ENCODE measurements at places on chromosomes 11 and 22.

- no peak for DNase-seq
These were observed 573.5 kb upstream of the LUZP2 start for GRCh38 chr11:23923357-23923756.

GRCh38 chr11:46686886-46687795 lies 13.3 kb downstream of the ARHGAP1 start:
- no peak for DNase-seq

DNA sequence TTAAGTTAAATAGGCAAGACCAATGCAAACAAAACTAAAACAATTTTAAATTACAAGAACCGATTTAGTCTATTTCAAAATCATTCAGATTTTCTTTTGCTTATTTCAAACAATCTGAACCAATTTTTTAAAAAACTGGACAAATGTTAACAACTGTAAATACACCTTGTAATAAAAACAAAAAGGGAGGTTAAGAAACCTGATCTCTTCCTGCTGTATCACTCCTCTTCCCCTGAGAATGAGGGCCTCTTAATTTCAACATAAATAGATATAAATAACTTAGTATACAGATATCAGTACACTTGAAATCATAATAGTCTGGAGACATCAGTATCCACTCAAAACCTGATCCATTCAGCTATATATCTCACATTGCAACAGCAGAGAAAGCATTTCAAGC lies 346.6 kb downstream of the TTC28 start:
- DNase-seq = no peak

- no peak for DNase-seq
These were observed 1.7 kb downstream of the SEZ6L start for GRCh38 chr22:26170795-26171580.

- no peak for DNase-seq
These were observed 8.3 kb downstream of the ATP5MGL start for GRCh38 chr22:42632096-42632495.

GRCh38 chr11:60064111-60064510 lies 7.6 kb downstream of the MS4A3 start:
- DNase-seq = no peak

- no peak for DNase-seq
These were observed 5.3 kb downstream of the SMIM38 start for GRCh38 chr11:69161117-69161407.

DNA sequence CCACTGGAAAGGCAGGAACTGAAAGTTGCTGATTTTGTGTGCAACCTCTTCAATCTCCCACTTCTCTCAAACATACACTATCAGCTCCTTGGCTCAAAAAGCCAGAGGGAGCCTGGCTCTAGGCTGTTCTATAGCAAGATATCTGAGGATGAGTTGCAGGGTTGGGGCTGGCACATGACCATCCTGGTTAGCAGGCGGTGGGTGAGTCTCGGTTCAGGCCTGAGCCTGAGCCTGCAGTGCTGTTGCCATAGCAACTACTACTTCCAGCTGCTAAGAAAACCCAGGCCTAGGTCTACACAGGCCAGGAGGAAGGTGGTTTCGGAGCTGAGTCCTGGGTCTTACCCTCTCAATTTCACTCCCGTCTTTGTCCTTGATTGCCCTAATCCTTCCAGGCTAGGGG lies 39.0 kb downstream of the CWC15 start:
- no peak for DNase-seq

GRCh38 chr22:37647928-37648327 lies 8.5 kb downstream of the SH3BP1 start:
- no peak for DNase-seq

DNA sequence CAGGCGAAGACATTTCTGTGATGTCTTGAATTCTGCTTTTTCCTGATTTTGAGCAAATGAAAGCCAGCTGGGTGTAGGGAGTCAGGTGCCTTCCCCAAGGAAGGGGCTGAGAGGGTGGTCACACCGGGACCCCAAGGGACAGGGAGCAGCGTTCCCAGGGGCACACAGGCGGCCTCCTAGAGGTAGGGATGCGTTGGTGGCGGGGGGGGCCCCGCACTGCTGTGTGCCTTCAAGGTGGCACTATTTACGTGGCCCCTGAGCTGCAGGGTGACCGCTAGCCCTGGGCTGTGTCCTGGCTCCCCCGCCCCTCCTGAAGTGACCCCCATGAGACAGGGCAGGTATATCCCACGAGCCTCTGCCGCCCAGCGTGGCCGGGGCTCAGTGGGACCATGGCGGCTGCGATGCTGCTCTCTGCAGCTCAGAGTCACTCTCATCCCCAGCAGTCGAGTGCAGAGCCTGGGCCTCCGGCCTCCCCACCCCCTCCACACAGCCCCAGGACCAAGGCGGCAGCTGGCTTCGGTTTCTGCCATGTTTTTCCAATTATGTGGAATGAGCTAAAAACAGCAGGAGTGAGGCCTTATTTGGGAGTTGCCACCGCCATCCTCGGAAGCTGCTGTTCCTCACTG lies 60.9 kb downstream of the LRP5 start:
- DNase-seq = no peak

- no peak for DNase-seq
These were observed 37.5 kb downstream of the BIRC2 start for GRCh38 chr11:102384419-102385079.

DNA sequence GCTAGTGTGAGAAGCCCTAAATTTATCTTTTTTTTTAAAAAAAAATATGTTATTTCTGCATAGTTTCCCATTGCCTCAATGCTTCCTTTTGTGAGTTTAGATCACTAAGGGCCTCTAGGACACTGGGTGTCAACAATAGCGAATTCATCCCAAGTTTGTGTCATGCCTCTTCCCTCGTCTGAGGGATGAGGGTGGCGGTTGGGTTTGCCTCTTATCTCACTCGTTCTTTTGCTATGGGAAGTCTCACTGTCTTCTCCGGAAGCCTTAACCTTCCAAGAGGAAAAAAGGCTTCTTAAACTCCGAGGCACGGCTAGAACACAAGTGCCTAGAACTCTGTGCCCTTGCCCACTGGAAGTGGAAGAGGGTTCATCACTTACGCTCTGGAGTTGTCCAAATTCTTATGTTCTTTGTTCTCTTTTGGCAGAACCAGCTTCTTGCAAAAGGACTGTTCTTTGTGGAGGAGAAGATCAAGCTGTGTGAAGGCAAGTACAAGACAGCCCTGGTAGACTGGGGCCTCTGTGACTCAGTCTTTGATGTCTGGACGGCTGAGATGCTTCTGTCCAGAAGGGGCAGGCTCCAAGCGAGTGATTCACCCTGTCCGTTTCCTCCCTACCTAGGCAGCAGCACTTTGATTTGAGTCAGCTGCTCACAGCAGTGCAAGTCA lies 78.5 kb downstream of the TRAF6 start:
- peak; percentile 62 for DNase-seq

GRCh38 chr11:123478352-123478987 lies 48.4 kb downstream of the GRAMD1B start:
- no peak for DNase-seq

DNA sequence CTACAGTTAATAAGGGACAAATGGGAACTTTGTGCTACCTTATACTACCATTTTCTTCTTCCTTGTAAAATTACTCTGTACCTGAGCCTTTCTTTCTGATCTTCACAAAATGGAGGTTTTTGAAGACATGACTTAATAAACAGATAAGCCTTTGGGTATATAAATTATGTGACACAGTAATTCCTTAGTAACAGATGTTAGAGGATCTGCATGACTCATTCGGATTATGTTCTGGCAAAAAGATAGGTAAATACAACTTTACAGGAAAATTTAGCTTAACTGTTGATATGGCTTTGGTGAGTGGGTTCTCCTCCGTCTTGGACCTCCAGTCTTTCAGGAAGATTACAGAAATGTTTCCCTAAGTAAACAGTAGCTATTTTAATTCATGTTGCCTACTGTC lies 61.8 kb downstream of the BID start:
- no peak for DNase-seq

DNA sequence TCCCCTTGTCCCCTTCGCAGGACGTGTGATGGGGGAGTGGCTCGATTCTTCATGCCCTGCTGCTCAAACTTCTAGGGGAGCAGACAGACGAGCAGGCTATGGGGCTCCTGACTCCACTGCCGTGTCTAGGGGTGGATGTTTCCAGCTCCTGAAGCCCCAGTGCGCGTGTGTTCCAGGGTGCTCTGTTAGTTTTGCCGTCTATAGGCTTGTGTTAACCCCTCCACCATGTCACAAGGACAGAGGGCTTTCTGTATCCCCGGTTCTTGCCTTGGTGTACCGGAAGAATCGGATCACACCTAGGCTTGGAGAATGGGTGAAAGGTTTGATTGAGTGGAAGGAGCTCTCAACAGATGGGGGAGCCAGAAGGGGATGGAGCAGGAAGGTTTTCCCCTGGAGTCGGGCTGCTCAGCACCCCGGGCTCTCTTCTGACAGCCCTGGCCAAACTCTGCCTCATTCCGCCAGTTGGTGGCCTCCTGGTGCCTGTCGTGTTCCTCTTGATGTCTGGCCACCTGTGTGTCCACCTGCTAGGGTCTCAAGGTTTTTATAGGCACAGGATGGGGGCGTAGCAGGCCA lies 810.7 kb downstream of the BRD1 start:
- no peak for DNase-seq

- no peak for DNase-seq
These were observed 50.0 kb downstream of the BRD1 start for GRCh38 chr22:49777569-49778249.

DNA sequence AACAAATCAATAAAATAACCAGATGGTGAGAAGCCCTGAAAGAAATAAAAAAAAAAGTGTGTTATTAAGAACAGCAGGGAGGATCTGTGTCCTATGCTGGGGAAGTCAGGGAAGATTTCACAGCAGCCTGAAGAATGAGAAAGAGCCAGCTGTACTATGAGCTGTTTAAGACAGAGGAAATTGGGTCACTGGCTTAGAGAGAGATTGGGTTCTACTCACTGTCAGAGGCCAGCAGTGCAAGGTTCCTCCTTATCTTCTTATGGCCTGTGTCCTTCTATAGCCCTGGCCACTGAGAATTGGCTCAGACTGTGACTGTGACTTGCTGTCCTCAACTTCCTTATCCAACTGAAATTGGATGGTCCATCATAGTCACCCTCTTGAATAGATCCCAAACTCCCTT lies 54.8 kb upstream of the FDX1 start:
- DNase-seq = no peak
